ENCODE measurements at places on chromosomes 1 and 21. TPM values are rescaled to one million over a fixed set of nuclear protein-coding genes. Genes with fewer than 3 reads are reported as not detected.

Gene FHAD1
- 0.91 TPM for total RNA-seq

Gene C1orf105
- not detected for total RNA-seq

Gene CASZ1
- 0.65 TPM for total RNA-seq

Gene EXOSC10
- total RNA-seq, result 45.8 TPM

Gene CRNN
- not detected for total RNA-seq

Gene OR2AK2
- not detected for total RNA-seq

Gene FAM151A
- not detected for total RNA-seq

Gene KPRP
- total RNA-seq, result not detected

Gene MTARC2
- total RNA-seq, result 5.8 TPM

Gene SMIM11
- 10.3 TPM for total RNA-seq

Gene RIPPLY3
- total RNA-seq, result not detected

Gene PRELP
- under 0.01 TPM for total RNA-seq

Gene HIVEP3
- total RNA-seq, result 0.61 TPM

Gene PLCH2
- not detected for total RNA-seq

Gene LCE2B
- not detected for total RNA-seq

Gene CHI3L1
- 1.5 TPM for total RNA-seq

Gene RHCE
- not detected for total RNA-seq

Gene CFHR3
- total RNA-seq, result not detected

Gene TSPAN2
- total RNA-seq, result 3.6 TPM

Gene CLDN17
- not detected for total RNA-seq
